ENCODE measurements at places on chromosomes 6 and 20.

- DNase-seq = no peak
These were observed 567.4 kb upstream of the PTCHD4 start for GRCh38 chr6:48678390-48678789.

- peak; percentile 16 for DNase-seq
These were observed 470.8 kb upstream of the ZNF337 start for GRCh38 chr20:26167499-26167898.

DNA sequence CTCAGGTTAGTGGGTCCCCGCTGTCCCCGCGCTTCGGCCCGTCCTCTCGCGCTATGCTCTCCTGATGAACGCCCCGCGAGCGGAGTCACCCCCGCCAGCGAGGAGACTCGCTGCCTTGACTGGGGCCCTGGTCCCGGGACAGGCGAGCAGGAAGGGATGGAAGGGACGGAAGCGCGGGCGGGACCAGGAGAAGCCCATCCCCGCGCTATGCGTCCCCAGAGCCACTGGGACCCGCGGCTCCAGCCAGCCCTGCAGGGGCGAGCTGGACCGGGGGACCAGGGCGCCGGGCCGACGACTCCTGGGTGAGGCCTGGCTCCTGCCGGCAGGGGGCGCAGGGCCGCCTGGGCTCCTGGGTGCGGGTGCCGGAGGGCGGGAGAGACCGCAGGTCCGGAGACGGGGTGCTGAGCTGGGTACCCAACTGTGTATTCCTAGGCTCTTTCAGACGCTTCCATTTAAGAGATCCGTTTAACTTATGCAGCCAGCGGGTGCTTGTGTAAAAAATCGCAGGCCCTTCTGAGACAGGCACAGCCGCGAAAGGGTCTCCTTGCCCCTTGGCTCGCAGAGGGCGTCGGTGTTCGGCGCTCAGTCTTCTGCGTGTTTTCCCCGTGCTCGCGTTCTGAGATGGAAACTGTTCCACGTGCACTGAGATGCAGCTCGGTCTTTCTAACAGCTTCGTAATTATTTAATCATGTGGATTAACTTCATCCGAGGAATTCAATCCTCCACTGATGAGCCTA lies 580 bp upstream of the SYCP2 start:
- DNase-seq = peak; percentile 96

GRCh38 chr20:38298768-38299288 lies 5.1 kb upstream of the BPI start:
- DNase-seq = peak; percentile 74

GRCh38 chr6:2866171-2866846 lies 24.6 kb upstream of the SERPINB1 start:
- DNase-seq = no peak
